Cardiac ventricle fibroblast (primary cell): ENCODE measurements at places on chromosomes 2 and 18. TPM values are rescaled to one million over a fixed set of nuclear protein-coding genes. Genes with fewer than 3 reads are reported as not detected.

Gene TMEM163
- total RNA-seq, result 0.06 TPM in 1 of 2 replicates, not detected in the other

Gene MAL
- total RNA-seq, result not detected in 2 replicates

Gene CRYBA2
- not detected in 2 replicates for total RNA-seq

Gene NT5DC4
- 0.12 TPM in 1 of 2 replicates, not detected in the other for total RNA-seq

Gene LYPD1
- total RNA-seq, result not detected in 2 replicates

Gene TWIST2
- 94.5 and 105 TPM in 2 replicates for total RNA-seq

Gene ARHGEF4
- total RNA-seq, result 6.2 and 8.2 TPM in 2 replicates

Gene HMSD
- not detected in 2 replicates for total RNA-seq

Gene NT5C1B
- 0.10 TPM in 1 of 2 replicates, not detected in the other for total RNA-seq

Gene ALLC
- total RNA-seq, result not detected in 2 replicates

Gene SNED1
- 176 and 211 TPM in 2 replicates for total RNA-seq

Gene GPR75
- total RNA-seq, result 0.05 and 0.25 TPM in 2 replicates

Gene CNGA3
- total RNA-seq, result not detected in 2 replicates

Gene TEX44
- not detected in 2 replicates for total RNA-seq

Gene SERPINB10
- total RNA-seq, result not detected in 2 replicates

Gene ZNF804A
- not detected in 2 replicates for total RNA-seq

Gene AGXT
- total RNA-seq, result not detected in 2 replicates

Gene WDR43
- 28.0 and 31.0 TPM in 2 replicates for total RNA-seq

Gene DHX57
- total RNA-seq, result 11.5 and 11.7 TPM in 2 replicates

Gene NMUR1
- total RNA-seq, result not detected in 2 replicates

Gene PID1
- 35.1 and 37.6 TPM in 2 replicates for total RNA-seq

Gene HDLBP
- 731 and 793 TPM in 2 replicates for total RNA-seq

Gene KRCC1
- 20.9 and 21.7 TPM in 2 replicates for total RNA-seq

Gene HOXD8
- total RNA-seq, result 0.62 TPM in 1 of 2 replicates, not detected in the other

Gene TEKT4
- not detected in 2 replicates for total RNA-seq

Gene GPR45
- not detected in 2 replicates for total RNA-seq

Gene UGT1A6
- total RNA-seq, result not detected in 2 replicates

Gene ALKAL2
- total RNA-seq, result not detected in 2 replicates

Gene SOX11
- total RNA-seq, result not detected in 2 replicates

Gene ABCG5
- total RNA-seq, result not detected in 2 replicates

Gene BCL2
- 3.4 and 8.3 TPM in 2 replicates for total RNA-seq

Gene CENPA
- total RNA-seq, result 0.87 and 1.9 TPM in 2 replicates

Gene DNAJC5G
- total RNA-seq, result not detected in 2 replicates

Gene HOXD9
- 0.12 TPM in 1 of 2 replicates, not detected in the other for total RNA-seq

Gene DLX1
- 0.12 TPM in 1 of 2 replicates, not detected in the other for total RNA-seq

Gene LYG1
- not detected in 2 replicates for total RNA-seq

Gene SPDYA
- total RNA-seq, result 0.10 and 0.62 TPM in 2 replicates

Gene RPRM
- not detected in 2 replicates for total RNA-seq

Gene SAP130
- 6.1 and 8.5 TPM in 2 replicates for total RNA-seq

Gene CYP1B1
- 91.0 and 104 TPM in 2 replicates for total RNA-seq

Gene MAP2
- total RNA-seq, result 5.8 and 6.0 TPM in 2 replicates

Gene SERPINB3
- not detected in 2 replicates for total RNA-seq

Gene KHK
- total RNA-seq, result 1.1 TPM in 1 of 2 replicates, not detected in the other

Gene ASB18
- total RNA-seq, result not detected in 2 replicates

Gene RAB3GAP1
- 32.8 and 36.5 TPM in 2 replicates for total RNA-seq

Gene LINC00305
- total RNA-seq, result not detected in 2 replicates

Gene RBKS
- total RNA-seq, result 0.75 and 1.3 TPM in 2 replicates

Gene ADCYAP1
- total RNA-seq, result 1.7 TPM in 1 of 2 replicates, not detected in the other
